Stimulated activated CD4-positive, alpha-beta T cell treated with anti-CD3 and anti-CD28 coated beads, Interleukin-15, amount 100 ng/mL, for 1 hour (primary cell): ENCODE measurements at places on chromosomes 4 and X.

- DNase-seq: no peak
These were observed 38.3 kb upstream of the HGFAC start for GRCh38 chr4:3403348-3403906.

DNA sequence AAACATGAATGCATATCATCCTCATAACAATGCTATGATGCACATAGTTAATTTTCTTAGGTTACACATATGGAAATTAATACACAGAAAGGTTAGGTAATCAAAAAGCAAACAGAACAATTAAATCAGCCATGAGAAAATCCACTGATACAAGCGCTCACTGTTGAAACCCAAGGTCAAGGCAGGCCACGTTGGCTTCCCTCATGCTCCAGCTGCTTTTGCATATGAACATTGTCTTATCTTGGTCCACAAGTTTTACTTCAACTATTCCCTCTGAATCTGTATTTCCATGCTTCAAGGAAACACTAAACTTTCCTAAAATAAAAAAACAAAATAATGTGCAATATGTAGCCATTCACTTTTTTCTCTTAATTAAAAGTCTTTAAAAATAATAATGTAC, 34.5 kb upstream of the PLA2G12A start:
- no peak for DNase-seq

- no peak for DNase-seq
These were observed 30.2 kb downstream of the ARSD start for GRCh38 chrX:2898846-2899512.

- no peak for DNase-seq
These were observed 88.8 kb upstream of the CCDC160 start for GRCh38 chrX:134148172-134148692.

DNA sequence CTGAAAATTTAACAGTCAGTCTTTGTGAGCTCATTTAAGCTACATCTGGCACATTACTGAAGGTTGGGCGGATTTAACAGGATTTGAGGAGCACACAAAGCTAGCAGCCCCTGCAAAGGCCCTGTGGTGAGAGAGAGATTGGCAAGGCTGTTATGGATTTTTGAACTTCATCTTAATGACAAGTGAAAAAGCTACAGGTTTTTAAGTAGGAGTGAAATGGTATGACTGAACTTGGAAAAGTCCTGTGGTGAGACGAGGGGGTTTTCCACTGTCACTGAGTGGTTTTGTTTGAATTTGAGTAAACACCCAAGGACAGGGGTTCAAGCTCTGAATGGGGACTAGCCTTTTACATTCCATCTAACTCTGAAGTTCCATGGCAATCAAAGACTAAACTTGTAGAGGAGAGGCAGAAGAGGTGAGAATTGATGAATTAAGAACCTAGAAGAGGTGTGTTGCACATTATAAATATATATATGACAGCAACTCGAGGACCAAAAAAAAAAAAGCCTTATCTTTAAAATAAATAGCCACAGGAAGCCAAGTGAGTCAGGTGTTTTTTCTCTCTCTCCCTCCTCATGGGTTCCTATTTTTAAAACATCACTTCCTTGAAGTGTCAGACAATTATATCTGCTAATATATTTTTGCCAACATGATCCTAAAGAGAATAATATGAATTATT, 47.8 kb upstream of the CLNK start:
- no peak for DNase-seq

DNA sequence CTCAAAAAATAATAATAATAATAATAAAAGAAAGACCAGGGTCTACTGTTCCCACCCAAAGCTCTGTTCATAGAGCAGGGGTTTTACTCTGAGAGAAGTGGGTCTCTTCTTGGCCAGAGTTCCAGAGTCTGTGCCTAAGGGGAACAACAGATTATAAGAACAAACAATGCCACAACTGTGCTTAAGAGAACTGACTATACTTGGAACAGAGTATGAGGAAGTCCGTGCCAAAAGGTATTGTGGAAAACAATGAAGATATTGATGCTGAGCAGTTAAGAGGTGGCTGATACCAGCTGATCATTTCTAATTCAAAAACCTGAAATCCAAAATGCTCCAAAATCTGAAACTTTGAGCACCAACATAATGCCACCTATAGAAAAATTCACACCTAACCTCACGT, 229.6 kb downstream of the FBXO8 start:
- no peak for DNase-seq

DNA sequence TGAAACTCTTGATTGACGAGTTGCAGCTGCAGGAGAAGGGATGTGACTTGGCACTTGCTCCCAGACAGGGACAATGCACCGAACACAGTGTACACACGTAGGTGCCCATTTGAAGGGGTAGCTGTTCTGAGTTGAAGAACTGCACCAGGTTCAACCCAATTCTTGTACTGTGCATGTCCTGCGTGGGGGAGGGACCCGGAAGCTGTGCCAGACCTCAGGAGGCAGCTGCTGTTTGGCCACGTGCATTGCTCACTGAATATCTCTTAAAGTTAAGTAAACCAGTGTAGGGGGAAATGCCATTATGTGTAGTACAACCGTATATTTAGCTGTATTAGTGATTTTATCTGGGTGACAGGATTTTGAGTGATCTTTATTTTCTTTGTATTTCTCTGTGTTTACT, 12.0 kb upstream of the RBBP7 start:
- DNase-seq: no peak

GRCh38 chr4:55382488-55383003, 13.2 kb upstream of the TMEM165 start:
- no peak for DNase-seq

GRCh38 chrX:41827886-41828285, 95.5 kb downstream of the CASK start:
- DNase-seq: no peak

- DNase-seq: no peak
These were observed 116.3 kb downstream of the SHROOM4 start for GRCh38 chrX:50697691-50698090.
